Right renal pelvis (tissue), 4 donors: ENCODE measurements at places on chromosomes 6 and 20. TPM values are rescaled to one million over a fixed set of nuclear protein-coding genes. Genes with fewer than 3 reads are reported as not detected.

- no peak for DNase-seq
Measured at GRCh38 chr20:42979720-42980119, 210.0 kb downstream of the PTPRT start.

- no peak for DNase-seq
Measured at GRCh38 chr6:150345781-150346180, 23.0 kb upstream of the IYD start.

GRCh38 chr6:161894436-161894835 lies 620.6 kb upstream of the AGPAT4 start:
- no peak for DNase-seq

GRCh38 chr6:79353226-79353625 lies 118.7 kb upstream of the HMGN3 start:
- no peak for DNase-seq

- no peak for DNase-seq
Measured at GRCh38 chr6:146312608-146313007, 231.0 kb upstream of the RAB32 start.

GRCh38 chr6:106724848-106725247 lies 95.5 kb downstream of the QRSL1 start:
- DNase-seq: peak; percentile 35

DNA sequence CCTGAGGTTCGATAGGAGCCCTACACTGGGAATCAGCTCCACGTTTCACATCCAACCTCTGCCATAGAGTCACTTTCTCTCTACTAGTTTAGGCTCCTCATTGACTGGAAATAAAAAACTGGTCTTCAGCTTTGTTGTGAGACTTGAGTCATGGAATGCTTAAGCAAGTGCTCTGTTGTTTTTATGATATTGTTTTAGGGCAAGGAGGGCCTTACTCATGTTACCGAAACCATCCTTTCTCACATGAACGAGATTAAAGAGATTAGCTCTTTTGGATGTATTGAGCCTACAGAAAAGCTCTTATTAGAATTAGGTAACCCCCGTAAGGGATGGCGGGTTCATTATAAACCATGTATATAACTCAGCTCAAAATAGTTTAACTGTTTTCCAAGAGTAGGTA lies 6.9 kb upstream of the MOCS1 start:
- no peak for DNase-seq

DNA sequence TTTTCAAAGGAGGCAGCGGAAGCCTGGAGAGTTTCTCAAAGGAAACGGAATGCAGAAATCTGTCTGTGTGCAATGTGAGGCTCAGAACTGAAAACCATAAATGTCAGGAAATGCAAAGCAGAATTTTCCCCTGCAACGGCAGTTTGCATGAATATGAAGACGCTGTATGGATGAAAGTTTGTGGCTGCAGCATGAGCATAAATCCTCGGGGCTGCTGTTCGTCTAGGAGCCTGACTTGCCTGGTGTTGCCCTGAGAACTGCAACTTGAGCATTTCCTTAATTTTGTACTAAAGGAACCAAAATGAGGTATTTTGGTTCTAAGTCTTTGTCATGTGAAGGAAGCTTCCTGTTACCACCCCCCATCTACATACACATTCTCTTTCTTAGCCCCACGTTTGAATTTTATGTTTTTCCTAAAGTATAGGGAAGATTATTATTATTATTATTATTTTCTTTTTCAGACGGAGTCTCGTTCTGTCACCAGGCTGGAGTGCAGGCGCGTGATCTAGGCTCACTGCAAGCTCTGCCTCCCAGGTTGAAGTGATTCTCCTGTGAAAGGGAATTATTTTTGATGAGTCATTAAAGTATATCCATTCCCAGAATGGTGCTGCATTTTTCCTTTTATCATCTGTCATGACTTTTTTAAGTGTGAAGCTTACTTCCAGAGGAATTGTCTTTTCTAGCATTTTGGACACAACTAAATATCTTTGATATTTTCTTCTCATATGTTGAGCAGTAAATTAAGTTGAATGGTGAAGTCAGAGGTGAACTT lies 33.1 kb downstream of the MTHFD1L start:
- no peak for DNase-seq

DNA sequence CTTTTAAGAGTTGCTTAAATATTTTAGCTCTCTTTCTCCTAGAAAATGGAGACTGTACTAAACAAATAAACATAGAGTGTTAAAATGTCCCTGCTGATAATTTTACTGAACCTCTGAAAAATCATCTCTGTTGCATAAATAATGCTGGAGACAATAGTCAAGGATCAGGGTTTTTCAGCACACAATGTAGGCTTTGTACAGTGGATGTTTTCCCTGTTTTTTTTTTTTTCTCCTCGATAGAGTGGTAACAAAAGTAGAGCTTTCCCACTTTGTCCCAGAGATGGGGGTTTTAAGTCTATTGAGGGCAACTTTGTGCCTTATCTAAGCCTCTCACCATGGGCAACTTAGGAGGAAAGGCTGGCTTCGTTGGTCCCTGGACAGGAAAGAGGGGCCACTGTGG lies 222.6 kb upstream of the HDDC2 start:
- DNase-seq: no peak

- no peak for DNase-seq
Measured at GRCh38 chr20:32443386-32443974, 85.3 kb downstream of the ASXL1 start.

GRCh38 chr6:80341330-80341729 lies 234.9 kb downstream of the BCKDHB start:
- DNase-seq: no peak

DNA sequence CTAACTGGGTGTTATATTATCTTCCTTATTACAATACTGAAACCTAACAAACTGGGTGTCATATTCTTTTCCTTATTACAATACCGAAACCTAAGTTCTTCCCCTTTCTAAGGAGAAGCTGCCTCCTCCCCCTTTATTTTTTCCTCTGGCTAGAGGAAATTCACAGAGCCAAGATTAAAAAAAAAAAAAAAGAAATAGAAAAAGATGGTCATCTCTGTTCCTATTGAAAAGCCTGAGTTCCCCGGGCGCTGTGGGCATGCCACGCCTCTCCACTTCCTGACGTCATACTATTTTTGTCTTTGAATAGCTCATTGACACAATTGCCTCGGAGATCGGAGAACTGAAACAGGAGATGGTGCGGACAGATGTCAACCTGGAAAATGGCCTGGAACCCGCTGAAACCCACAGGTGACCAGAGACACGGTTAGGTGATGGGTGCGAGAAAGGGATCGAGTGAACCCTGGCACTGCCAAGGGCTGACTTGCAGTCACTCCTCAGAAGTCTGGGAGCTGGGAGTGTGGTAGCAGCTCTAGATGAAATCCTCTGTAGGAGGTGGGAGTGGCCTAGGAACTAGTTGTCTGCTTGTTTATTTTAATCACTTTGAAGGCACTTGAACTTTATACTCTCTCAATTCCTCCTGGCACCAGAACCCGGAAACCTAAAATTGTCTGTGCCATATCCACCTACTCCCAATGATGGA lies 82.2 kb upstream of the NAA20 start:
- DNase-seq: no peak

GRCh38 chr6:66970373-66970772 lies 1263.3 kb upstream of the EYS start:
- DNase-seq: no peak

DNA sequence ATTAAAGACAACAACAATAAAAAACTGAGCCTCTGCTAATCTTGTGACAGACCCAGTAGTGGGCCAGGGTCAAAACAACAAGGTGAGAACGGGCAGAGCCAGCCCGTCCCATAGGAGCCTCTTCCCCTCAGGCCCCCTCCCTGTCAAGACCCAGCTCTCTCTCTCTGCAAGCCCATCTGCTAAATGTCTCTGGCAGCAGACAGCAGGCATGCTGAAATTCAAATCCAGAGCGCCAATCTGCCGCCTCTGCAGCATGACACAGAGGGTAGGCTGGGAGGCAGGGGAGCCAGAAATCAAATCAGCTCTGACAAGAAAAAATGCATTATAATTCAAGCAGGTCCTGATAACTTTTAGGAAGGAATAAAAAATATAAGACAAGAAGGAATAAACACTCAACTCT lies 26.3 kb downstream of the METTL24 start:
- no peak for DNase-seq

DNA sequence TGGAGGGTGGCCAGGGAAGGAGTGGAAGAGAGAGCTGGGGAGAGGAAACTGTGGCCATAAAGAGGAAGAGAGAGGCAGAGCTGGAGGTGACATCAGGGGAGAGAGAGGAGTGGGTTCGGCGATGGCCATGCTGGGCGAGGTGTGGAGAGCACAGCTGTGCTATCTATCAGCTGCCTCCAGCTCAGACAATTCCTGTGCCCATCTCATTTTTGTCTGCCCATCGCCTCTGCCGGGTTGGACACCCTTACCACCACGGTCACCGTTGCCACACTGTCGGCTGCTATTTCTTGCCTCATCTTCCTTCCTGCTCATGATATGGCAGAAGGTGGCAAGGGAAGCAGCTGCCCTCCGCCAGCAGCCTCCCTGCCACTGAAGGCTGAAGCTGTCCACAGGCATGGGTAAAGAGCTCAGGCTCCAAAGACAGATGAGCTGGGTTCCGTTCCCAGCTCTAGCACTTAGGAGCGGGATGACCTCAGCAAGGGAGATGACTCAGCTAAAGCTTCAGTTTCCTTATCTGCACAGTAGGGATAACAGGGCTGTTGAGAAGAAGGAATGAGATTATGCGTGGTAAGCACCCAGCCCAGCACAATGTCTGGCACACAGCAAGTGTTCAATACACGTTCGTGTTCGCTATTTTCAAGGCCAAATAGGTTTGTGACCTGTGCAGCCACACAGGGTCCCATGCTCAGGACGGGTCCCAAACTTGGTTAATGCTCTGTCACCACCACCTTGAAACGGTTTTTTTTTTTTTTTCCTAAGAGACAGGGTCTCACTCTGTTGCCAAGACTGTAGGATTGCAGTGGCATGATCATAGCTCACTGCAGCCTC lies 21.9 kb upstream of the TAF8 start:
- no peak for DNase-seq

GRCh38 chr6:80550281-80550680 lies 443.8 kb downstream of the BCKDHB start:
- no peak for DNase-seq

- no peak for DNase-seq
Measured at GRCh38 chr20:25243416-25243979, 4.4 kb upstream of the PYGB start.

- no peak for DNase-seq
Measured at GRCh38 chr20:20343932-20344331, 24.0 kb upstream of the INSM1 start.

- DNase-seq: no peak
Measured at GRCh38 chr6:8113131-8113654, 10.8 kb upstream of the EEF1E1 start.

DNA sequence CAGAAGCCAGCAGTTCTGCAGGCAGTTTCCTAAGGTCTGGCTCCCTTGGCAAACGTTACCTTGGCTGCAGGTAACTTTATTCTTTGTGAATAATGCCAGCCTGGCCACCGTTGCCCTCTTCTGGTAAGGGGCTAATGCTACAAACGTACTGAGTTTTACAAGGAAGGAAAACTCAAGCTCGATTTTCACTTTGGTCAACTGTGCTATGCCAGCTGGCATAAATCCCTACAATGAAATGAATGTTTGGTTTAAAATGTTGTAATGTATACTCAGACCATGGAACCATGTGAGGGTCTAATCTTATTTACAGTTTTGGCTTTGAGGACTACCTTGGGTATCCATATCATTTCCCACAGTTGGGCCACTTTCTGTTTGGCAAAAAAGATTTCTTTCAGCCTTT lies 101.4 kb downstream of the SLX4IP start:
- no peak for DNase-seq

DNA sequence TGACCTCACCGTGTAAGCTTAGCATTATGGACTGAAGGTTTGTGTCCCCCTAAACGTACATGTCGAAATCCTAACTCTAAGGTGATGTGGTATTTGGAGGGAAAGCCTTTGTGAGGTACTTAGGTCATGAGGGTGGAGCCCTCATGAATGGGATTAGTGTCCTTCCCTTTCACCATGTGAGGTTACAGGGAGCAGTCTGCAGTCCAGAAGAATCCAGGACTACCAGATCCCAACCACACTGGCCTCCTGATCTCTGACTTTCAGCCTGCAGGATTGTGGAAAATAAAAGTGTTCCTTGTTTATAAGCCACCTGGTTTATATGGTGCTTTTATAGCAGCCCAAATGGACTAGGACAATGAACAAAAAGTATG lies 73.4 kb downstream of the ZBTB2 start:
- no peak for DNase-seq

- DNase-seq: no peak
Measured at GRCh38 chr6:90082847-90083246, 188.6 kb downstream of the GJA10 start.

DNA sequence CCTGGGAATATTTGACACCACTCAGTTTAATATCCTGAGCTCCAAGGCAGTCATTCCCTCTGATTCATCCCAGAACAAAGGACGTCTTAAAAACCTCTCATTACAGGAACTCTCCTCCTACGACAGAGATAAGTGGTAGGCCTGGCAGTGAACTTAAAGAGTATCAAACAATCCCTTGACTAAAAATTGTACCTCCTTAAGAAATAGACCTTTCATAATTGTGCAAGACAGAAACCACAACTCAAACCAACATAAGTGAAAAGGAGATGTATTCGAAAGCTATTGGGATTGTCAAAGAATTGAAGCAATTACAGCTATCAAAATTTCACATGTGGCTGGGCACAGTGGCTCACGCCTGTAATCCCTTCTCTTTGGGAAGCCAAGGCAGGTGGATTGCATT lies 19.1 kb upstream of the BNIP5 start:
- DNase-seq: no peak

- DNase-seq: no peak
Measured at GRCh38 chr20:63957690-63958441, 1.6 kb upstream of the UCKL1 start.

- no peak for DNase-seq
Measured at GRCh38 chr6:32713241-32713640, 27.9 kb upstream of the HLA-DQA2 start.

DNA sequence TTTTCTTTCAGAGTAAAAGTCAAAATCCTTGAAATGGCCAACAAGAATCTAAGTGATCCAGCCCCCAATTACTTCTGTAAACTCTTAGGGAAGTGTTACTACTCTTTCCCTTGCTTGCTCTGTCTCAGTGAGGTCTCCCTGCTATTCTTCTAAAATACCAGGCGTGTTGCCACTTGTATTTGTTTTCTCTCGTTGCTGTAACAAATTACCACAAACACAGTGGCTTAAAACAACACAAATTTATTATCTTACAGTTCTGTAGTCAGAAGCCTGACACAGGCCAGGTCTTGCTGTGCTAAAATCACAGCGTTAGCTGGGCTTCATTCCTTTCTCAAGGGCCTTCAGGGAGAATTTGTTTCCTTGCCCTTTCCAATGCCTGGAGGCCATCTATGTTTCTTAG lies 59.9 kb downstream of the HECA start:
- DNase-seq: no peak

Gene CRISP2
- 0.04 TPM for polyA plus RNA-seq

Gene TRMT6
- 21.6 TPM for polyA plus RNA-seq

Gene MAS1
- 0.03 TPM for polyA plus RNA-seq

Gene TPBG
- polyA plus RNA-seq: 26.6 TPM

Gene SLPI
- 0.26 TPM for polyA plus RNA-seq

Gene GJA10
- polyA plus RNA-seq: not detected

Gene TNF
- polyA plus RNA-seq: 0.28 TPM

Gene OLIG3
- polyA plus RNA-seq: not detected

Gene WFDC2
- 215 TPM for polyA plus RNA-seq
